ENCODE measurements at places on chromosomes 12 and 14.

GRCh38 chr12:68428211-68428610, 96.0 kb upstream of the MDM1 start:
- DNase-seq = no peak

DNA sequence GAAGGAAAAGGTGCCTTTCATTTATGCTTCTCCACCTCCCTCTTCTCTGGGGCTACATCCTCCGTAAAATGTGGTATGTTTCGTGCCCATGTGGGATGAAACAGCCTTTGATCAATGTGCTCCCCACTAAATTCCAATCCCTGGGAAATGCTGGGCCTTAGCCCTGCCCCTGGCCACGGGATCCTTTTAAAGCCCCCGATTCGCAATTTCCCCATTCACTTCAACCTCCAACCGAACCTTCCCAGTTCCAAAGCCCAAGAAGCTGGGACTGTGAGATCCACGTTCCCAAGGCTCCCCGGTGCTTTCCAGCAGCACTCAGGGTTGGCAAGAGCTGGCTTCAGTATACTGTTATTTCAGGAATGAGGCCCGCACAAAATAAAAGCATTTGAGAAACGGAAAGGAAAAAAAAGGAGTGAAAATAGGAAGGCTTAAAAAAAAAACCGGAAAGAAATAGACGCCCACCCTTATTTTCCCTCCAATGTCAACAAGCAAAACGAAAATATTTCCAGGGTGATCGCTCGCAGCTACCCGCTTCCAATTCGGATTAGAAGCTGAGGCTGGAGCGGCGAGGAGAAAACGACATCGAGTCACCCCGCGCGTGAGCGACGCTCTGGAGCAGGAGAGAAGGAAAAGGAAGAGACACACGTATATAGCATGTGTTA, 1.3 kb upstream of the FOXG1 start:
- no peak for DNase-seq

DNA sequence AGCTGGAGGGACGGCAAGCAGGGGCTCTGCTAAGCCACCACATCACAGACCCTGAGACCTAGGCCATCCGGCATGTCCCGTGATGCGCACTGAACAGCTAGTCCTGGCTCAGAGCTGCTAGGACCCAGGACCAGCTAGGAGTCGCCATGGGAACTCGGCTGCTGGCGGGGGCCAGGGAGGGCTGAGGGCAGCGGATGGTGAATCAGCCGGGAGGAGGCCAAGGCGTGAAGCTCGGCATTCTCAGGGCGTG, 5.1 kb downstream of the AHNAK2 start:
- no peak for DNase-seq

DNA sequence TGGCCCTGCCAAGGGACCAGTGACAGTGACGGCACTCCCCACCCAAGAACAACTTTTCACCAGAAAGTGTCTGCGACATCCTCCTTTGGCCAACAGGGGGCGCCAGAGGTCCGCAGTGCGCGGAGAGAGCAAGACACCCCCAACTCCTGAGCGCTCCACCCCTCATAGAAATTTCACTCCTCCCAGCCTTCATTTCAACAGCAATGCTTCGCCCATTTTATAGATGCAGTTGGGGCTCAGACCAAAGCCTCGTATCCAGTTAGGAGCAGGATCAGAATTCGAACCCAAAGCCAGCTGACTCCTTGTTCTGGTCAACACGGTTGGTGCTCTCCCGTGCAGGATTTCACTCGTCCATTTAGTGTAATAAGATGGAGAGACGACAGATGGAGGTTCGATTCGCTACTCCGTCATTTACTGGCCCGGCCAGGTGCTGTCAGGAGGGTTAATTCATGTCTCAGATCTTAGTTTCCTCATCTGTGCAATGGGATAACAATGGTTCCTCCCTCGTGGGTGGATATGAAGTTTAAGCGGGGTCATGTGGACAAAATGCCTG, 2.4 kb upstream of the POP5 start:
- DNase-seq = peak; percentile 65

DNA sequence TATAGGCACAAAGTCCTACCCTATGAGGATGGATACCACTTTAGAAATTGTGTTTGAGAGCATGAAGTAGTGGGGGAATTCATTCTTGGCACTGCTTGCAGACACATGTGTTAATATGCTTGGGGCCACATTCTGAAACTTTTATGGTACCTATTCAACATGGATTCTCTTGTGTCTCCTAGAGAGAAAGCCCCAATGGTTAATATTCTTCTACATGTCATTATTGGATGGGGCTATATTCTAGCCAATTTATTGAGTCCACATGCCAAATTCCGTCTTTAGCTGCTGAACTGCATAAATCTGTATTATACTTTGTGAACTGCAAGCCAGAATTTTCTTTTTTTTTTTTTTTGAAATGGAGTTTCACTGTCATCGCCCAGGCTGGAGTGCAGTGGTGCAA, 140.0 kb downstream of the KICS2 start:
- DNase-seq = no peak

DNA sequence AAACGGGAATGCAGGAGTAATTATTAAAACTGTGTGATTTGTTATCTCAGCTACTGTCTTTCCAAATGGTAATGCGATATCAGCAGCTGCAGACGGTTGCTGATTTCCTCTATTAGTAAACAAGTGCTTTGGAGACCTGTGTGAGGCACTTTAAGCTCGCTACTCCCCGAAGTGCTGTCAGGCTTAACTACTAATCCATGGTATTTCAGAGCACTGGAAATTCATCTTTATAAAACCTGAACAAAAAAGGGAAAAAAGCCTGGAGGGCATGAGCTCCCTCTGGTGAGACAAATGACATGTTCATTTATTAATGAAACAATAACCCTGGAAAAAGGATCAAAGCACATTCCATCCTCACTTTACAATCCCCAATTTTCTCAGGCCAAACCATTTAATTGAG, 143.6 kb upstream of the OTX2 start:
- DNase-seq = no peak

- no peak for DNase-seq
These were observed 257.4 kb upstream of the TMTC1 start for GRCh38 chr12:30041096-30041495.

DNA sequence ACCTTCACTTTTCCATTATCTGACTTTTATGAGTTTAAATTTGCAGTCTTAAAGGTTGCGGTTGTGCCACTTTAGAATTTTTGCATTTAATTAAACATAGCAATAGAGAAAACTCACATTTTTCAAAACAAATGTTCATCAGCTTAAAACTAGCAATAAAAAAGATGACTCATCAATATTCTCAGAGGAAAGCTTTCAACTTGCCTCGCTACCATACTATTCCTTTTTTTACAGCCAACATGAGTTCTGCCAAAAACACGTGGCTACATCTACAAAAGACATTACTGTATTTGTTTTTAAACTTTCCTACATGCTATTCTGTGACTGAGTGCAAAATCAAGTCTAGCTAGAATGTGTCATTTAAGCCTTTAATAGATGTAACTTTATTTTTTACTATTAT, 497.1 kb downstream of the RPS29 start:
- no peak for DNase-seq

DNA sequence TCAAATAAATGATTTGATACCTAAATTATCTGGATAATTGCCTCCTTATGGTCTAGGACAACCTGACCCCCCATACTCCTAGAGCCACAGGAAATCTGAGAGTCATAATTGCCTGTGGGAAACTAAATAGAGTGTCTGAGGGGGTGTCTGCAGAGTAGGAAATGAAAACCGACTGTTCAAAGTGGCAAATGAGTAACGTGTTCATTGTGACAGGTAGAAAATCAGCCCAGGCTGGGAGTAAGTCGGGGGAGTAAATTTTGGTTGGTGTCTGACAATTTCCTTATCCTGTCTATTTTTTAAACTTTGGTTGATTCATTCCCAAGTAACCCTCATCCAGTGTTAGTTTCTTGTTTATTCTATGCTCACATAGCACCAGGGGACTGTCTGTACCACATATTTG, 51.6 kb upstream of the HOXC13 start:
- DNase-seq = no peak

Measured in stimulated activated CD4-positive, alpha-beta T cell treated with anti-CD3 and anti-CD28 coated beads, TNF-alpha, amount 100 ng/mL, for 1 hour (primary cell).